ENCODE measurements at places on chromosomes 3 and 15.

DNA sequence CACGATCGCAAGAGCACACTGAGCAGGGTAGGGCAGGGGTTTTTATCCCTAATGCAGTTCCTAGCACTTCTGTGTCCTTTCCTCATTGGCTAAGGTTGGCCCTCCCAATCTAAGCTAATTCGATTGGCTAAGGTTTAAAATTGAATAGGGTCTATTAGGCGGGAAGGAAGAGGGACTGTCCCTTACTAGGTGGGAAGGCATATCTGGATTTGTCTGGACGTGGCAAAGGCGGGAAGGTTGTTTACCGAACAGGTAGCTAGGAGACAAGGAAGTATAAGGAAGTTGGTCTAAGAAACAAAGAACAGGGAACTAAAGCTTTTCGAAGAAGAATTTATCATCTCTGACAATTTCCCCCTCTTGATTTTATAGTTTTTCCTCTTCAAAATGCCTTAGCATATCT, 24.8 kb upstream of the ATG7 start:
- DNase-seq: no peak

DNA sequence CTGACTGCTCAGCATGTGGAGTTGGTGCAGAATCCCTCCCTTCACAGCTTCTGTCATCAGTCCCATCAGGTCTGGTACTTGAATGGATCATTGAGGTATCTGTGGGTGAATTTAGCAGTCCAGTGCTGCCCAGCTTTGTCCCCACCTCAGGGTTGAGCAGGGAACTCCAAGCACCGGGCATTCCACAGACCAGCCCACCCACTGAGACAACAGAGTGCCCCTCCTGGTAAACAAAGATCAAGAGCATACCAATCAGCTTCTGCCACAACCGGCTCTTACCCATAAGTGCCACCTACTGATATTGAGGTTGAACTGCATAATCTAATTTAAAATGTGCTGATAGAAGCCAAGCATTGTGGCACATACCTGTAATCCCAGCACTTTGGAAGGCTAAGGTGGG, 57.1 kb upstream of the FXR1 start:
- no peak for DNase-seq

DNA sequence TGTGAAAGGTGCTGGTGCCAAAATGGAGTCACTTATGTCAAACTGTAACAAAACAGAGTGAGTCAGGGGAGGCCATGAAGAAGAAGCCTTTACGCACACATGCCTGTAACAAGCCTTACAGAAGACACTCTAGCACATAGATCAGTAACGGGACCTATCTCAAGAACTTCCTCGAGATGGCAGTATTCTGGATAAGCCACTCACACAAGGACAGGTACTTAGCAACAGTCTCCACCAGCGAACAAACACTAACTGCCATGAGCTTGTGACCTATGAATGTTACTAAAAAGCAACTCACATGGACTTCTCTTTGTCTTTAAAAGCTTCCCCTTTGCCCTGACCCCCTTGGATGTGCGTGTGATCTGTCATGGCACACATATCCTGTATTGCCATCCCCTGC, 235.1 kb downstream of the CD47 start:
- DNase-seq: no peak

DNA sequence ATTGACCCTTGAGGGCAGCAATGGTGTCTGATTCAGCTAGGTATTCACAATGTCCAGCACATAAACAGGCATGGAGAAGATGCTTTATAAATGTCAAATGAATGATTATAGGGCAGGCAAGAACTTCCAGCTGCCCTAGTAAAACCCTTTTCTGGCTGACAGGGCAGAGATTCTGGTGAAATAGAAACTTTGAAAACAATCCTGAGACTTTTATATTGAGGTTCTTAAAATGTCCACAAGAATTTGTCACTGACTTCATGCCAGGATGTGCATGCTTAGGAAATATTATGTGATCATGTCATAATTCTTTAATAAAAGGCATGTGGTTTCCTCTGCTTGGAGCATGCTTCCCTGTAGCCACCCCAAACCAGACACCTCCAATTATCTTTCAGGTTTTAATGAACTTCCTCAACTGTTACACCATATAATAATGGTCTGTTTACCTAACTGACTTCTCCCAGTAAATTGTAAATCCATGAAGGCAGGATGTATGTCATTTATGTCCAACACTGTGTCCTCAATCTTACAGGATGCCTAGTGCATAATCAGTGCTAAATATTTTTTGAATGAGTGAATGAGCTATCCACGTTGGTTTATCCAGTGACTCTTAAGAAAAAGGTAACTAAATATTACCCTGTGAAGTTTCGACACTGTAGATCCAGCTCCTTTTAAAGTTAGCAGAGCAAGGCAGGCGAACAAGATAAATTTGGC, 43.4 kb upstream of the CLRN1 start:
- DNase-seq: no peak

DNA sequence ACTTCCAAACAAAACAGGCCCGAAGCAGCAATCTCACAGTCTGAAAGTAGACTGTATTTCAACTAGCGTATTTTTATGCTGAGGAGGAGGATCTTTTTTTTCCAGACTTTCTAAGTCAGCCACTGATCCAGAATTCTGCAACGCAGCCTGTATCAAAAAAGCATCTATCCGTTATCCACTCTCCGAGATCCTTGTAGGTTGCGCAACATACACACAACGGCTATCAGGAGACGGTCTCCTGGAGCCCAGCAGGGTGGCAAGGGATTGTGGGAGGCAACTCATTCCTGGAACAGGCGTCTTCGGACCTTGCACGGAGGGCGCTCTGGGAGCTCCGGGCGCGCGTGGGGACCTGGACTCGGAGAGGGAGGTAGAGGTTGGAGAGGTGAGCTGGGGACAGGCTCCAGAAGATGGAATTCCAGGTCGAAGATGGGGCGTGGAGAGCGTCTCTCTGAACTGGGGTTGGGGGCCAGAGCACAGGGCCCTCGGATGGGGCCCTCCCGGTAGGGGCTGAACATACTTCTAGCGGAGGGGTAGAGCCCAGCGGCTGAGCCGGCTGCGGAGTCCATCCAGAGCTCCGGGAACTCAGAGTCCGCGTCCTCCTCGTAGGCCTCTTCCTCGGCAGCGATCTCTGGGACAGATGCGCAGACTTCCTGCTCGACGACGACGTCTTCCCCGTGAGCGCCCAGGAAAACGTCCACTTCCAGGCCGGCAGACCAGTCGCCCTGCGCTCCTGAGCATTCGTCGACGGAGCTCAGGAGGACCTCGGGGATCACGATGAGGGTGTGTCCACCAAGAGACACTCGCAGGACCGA, 932 bp downstream of the PRR23C start:
- no peak for DNase-seq

DNA sequence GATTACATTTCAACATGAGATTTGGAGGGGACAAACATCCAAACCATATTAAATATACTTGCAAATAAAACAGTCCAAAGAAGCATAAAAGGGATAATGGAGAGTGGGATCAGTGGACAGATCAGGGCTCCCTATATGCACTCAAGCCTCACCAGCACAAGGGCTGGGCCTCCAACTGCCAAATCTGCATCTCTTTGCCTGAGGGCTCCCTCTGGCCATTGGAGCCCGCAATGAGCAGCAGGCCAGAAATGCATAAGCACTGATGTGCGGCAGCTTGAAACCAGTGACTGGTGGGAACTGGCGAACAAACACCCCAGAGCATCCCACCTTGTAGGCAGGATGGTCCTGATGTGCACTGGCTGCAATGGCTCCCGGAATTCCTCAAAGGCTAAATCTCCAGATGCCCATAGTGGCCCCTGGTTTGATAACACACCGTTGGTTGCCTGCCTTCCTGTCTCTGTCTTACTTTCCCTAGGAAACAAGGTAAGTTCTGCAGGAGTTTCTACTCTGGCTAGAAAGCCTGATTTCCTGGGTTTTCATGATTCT, 55.9 kb upstream of the POMGNT2 start:
- no peak for DNase-seq

DNA sequence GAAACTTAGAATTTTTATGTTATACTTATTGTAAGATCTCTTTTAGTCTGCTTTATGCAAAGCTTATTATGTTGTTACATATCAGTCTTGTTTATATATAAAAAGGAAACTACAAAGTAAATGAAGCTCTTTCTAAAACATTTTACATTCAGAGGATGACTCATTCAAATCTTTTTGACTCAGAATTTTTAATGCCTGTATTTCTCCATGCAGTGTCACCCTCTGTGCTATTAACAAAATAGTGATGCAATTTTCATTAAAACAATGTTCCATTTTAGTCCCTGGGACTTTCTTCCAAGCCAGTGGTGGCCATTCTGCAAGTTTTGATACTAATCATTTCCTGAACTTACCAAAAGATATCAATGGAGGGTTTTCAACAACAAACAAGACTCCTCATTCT, 216.1 kb downstream of the NAALADL2 start:
- DNase-seq: no peak

DNA sequence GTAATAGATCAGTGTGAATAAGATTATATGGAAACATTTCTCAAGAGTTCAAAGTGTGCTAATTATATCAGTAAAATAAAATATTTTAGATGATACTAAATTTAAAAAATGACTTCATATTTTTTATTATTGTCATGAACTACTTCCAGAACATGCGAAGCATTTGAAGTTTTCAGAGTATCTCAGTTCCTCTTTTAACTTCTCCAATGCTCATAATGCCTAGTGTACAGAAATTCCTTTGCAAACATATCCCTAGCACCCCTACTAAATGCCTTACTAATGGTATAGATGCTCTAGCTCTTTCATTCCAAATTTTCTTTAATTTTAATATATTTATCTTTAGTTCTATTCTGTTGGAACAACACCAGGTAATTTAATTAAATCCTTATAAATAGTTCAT, 580.4 kb downstream of the CADM2 start:
- no peak for DNase-seq

DNA sequence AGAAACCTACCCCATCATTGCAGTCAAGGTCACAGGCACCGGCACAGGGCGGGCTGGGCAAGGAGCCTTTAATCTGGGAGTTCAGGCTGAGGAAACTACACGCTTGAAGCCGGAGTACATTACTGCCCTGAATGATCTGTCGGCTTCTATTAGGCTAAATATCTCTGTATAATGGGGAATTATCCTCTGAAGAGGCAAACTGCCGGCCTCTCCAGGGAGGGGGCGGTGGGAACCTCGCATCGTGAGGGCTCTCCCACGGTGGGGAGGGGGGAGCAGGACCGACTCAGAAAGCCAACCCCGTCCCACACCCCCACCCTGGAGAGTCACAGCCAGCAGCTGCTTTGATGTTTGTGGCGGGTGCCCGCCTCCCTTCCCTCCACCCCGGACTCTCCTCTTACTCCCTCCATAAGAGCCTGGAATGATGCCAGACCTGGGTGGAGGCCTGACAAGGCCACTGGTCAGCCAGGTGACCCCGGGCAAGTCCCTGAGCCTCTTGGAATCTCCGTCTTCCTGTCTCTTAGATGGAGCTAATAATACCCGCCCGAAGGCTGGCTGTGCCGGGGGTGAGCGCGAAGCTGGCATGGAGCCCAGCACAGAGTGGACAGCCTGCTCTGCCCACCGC, 63.4 kb upstream of the LINGO1 start:
- no peak for DNase-seq

- no peak for DNase-seq
Observed at GRCh38 chr3:148534089-148534988, 163.4 kb upstream of the AGTR1 start.

GRCh38 chr15:44713006-44713966, 2.0 kb downstream of the B2M start:
- no peak for DNase-seq

GRCh38 chr3:156646958-156647357, 27.4 kb upstream of the TIPARP start:
- no peak for DNase-seq

DNA sequence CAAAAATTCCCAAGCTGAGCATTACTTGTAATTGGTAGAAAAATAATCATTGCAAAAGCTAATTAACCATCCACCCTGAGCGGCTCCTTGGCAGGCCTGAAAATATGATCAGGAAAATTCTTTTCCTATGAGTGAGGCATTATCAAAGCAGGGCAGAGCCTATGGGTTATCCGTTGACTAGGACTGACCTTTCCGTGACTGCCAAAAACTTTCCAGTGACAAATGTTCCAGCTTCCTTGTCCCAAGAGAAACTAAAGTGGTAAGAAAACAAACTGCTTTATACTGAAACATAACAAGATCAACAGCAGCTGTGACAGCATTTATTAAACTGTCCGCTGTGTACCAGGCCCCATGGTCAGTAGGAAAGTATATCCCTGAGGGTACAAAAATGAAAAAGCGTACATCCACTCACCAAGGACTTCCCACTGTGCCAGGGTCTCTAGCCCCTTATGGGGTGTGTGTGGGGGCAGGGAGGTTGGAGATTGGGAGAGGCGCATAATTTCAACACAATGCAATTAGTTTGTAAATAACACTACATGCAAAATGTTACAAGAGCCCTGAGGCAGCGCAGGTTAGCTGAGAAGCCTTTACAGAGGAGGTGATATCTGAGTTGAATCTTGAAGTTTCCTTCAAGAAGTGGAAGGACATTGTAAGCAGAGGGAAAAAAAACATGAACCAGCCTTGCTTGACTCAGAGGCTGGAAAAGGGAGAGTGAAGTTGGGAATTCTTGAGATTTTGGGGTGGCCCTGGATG, 8.5 kb downstream of the LIPC start:
- no peak for DNase-seq

DNA sequence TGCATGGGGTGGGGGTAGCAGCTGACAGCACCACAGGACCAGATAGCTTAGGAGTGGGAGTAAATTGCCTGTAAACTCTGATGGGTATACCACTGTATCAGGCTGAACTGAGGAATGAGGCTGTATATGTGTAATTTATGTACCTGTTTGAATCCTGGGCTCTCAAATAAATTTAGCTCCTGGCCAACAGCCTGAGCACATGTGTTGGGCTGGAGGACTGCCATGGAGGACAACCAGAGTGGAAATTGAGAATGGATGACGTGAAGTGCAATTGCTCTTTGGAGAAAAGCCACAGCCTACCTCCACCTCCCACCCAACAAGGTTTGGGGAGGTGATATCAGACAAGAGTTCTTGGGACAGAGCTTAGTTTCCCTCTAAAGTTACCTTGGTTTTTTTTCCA, 328.6 kb upstream of the PROK2 start:
- DNase-seq: no peak

DNA sequence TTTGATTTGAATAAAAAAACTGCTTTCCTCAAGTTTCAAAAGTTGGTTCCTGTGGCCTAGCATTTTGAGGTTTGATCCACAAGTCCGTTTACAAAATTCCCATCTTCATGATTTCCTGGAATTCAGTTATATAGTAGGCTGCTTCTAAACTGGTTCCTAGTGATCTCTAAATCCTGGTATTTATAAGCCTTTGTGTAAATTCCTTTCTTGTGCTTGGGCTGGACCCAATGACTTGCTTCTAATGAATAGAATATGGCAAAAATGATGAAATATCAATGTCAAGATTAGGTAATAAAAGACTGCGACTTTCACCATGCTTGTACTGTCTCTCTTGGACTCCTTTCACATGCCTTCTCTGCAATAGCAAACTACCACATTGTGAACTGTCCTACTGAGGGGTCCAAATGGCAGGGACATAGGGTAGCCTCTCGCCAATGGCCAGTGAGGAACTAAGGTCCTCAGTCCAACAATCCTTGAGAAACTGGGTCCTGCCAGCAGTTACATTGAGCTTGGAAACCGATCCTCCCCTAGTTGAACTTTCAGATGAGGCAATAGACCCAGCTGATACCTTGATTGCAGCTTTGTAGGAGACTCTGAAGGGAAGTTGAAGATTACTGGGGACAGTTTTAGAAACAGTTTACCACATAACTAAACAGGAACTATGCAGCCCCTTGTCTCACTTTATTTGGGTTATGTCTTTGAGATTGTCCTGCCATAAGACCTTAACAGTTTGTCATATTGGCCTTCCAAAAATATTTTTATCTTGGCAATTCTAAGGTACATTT, 303.9 kb upstream of the TBC1D5 start:
- no peak for DNase-seq

Measured in right hindlimb (tissue), 1 donor.